H7 (cell line): ENCODE measurements at places on chromosomes 11 and 22. TPM values are rescaled to one million over a fixed set of nuclear protein-coding genes. Genes with fewer than 3 reads are reported as not detected.

GRCh38 chr11:9269492-9270013, 4.4 kb upstream of the DENND5A start:
- DNase-seq = no peak

DNA sequence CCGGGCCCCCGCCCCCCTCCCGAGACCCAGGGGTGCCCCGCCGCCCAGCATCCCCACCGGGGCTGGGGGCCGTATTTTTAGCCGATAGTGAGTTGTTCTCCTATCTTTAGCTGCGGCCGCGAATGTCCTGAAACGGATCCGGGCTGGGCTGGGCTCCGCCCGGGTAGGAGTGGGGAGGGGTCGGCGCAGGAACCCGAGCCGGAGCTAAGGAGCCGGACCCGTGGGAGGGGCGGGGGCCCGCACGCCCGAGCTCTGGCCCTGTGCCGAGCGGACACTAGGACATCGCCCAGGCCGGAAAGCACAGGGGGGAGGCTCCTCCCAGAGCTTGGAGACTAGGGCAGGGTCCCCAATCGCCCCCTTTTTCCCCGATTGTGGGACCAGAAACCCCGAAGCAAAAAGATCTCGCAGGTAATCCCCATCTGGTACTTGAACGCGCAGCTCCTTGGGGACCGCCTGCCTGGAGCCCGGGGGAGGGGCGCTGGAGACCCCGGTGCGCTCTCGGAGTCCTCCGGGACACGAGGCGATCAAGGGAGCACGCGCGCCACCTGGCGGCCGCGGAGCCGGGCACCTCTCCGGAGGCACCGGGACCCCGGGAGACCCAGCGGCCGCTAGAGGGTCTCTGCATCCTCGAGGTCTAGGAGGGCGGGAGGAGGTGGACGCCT, 669 bp downstream of the CDC42EP2 start:
- DNase-seq = peak; percentile 97

DNA sequence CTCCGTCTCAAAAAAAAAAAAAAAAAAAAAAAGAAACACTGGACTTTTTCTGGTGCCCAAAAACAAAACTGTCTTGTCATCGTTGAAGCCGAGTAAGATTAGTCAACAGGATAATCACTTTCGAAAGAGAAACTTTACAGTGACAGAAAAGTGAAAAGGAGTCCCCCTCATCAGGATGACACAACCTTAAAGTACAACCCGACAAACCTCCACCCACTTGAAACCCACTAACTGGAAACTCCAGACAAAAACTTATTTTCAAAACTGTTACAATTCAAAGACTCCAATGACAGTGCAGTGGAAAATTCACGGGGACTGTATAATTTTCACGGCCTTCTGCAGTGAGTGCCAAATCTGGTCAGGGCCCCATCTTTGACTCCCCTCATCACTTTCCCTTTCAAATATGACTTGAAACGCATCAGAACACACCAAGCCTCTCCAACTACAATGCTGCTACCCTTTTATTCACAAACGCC, 1.3 kb downstream of the DENND5A start:
- DNase-seq = peak; percentile 33

Gene CRYBB2
- 0.59 TPM in 1 of 2 replicates, not detected in the other for total RNA-seq

GRCh38 chr22:22449819-22450218, 58.7 kb downstream of the ZNF280B start:
- DNase-seq = no peak

DNA sequence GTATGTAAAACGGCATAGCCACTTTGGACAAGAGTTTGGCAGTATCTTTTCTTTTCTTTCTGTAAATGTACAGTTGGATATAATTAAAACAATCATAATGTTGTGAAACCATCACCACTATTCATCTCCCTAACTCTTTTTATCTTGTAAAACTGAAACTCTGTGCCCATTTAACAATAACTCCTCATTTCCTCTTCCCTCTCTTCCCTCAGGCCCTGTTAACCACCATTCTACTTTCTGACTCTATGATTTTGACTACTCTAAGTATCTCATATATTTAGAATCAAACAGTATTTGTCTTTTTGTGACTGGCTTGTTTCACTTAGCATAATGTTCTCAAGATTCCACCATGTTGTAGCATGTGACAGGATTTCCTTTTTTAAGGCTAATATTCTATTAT, 10.2 kb downstream of the SCUBE2 start:
- no peak for DNase-seq

GRCh38 chr11:128052912-128053641, 534.3 kb downstream of the ETS1 start:
- no peak for DNase-seq

DNA sequence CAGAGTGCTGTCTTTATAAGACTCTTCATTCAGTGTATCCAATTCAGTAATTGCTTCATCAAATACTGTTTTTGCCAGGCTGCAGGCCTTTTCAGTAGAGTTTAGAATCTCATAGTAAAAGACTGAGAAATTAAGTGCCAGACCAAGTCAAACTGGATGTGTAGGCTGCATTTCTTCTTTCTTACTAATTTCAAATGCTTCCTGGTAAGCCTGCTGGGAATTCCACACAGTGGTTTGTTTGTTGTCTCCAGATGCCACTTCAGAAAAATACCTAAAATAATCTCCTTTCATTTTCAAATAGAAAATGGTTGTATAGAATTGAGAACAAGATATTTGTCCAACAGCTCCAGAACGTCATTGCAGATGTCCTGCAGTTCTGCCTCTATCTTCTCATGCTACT, 34.7 kb downstream of the LDHAL6A start:
- no peak for DNase-seq

- DNase-seq = no peak
These were observed 64.9 kb downstream of the LIF start for GRCh38 chr22:30181459-30182349.

- no peak for DNase-seq
These were observed 49.6 kb downstream of the PDE2A start for GRCh38 chr11:72624496-72625201.

Gene EHF
- total RNA-seq = 1.4 TPM in 1 of 2 replicates, not detected in the other

Gene PGM2L1
- 13.4 and 17.9 TPM in 2 replicates for total RNA-seq

Gene ASPHD2
- 6.2 and 7.4 TPM in 2 replicates for total RNA-seq

Gene ABCG4
- 0.31 and 0.37 TPM in 2 replicates for total RNA-seq

Gene NPAT
- total RNA-seq = 14.1 and 18.8 TPM in 2 replicates

GRCh38 chr11:10302744-10303557, 1.9 kb upstream of the ADM start:
- peak; percentile 76 for DNase-seq

- DNase-seq = no peak
These were observed 205.1 kb downstream of the NXPE2 start for GRCh38 chr11:114883472-114883871.

DNA sequence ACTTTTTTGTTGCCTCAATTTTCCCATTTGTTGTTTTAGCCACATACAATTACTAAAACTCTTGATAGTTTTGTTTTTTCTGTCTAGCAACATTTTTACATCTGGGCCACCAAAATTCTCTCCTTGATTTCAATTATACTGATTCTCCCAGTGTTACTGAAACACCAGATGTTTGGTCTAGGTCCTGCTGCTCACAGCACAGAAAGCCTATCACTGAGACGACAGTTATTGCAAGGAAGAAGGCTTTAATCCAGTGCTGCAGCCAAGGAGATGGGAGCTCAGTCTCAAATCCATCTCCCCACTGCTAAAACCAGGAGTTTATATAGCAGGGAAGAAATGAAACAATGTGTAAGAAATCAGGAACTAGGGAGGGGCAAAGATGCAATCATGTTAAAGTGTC, 837.7 kb upstream of the CNTN5 start:
- DNase-seq = no peak

Gene DNAJB13
- total RNA-seq = not detected in 2 replicates

- DNase-seq = peak; percentile 27
These were observed 2.2 kb downstream of the PLA2G3 start for GRCh38 chr22:31138126-31138525.

DNA sequence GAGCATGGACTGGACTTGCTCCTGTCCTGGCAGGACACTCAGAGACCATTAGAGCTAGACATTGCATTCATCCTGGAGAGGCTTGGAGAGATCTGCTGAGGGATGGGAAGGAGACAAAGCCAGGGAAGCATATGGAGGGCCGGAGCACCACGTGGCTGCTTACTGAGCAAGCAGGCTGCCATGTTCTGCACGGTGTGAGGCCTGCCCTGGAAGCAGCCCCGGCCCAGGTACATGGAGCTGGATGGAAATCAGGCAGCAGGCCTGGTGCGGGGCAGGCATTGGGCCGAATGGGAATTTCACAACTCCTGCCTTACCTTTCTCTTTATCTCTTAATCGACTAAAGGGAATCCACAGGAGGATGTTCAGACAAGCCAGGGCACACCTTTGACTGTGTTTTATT, 371.5 kb downstream of the OPCML start:
- no peak for DNase-seq

Gene CELF1
- 119 and 155 TPM in 2 replicates for total RNA-seq

GRCh38 chr11:83162377-83162776, 5.4 kb downstream of the PCF11 start:
- no peak for DNase-seq

GRCh38 chr11:117836077-117836960, 11.8 kb upstream of the FXYD2 start:
- DNase-seq = no peak

Gene RBMXL2
- not detected in 2 replicates for total RNA-seq

DNA sequence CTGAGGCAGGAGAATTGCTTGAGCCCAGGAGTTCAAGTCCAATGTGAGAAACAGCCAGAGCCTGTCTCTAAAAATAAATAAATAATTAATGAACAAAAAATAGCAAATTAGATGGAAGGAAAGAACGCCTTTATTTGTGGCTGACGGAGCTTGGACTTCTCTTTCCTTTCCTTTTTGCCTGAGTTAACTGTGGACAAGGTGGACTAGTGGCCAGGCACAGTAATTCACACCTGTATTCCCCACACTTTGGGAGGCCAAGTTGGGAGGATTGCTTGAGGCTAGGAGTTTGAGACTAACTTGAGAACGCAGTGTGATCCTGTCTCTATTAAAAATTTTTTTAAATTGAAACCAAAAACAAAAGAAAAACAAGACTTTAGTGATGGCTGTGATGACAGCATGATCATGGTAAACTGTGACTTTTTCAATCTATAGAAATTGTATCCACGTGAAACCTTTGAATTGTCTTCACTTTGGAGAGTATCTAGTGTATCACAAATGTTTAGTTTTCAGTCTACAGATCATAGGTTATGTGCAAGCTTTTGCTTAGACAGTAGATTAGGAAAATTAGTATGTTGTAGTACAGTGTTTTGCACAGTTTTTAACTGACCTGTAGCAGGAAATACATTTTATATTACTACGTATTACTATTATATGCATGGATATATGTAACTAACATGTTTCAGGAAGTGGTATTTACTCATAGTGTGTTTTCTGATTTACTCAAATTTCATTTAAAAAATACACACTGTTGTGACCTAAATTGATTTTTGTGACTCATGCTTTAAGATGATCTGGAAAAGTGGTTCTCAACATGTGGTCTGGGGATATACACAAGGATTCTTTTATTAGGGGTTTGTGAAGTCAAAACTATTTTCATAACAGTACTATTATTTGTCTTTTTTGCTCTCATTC, 42.1 kb downstream of the KDM2A start:
- DNase-seq = no peak

Gene SLC5A12
- 2.3 and 3.1 TPM in 2 replicates for total RNA-seq

DNA sequence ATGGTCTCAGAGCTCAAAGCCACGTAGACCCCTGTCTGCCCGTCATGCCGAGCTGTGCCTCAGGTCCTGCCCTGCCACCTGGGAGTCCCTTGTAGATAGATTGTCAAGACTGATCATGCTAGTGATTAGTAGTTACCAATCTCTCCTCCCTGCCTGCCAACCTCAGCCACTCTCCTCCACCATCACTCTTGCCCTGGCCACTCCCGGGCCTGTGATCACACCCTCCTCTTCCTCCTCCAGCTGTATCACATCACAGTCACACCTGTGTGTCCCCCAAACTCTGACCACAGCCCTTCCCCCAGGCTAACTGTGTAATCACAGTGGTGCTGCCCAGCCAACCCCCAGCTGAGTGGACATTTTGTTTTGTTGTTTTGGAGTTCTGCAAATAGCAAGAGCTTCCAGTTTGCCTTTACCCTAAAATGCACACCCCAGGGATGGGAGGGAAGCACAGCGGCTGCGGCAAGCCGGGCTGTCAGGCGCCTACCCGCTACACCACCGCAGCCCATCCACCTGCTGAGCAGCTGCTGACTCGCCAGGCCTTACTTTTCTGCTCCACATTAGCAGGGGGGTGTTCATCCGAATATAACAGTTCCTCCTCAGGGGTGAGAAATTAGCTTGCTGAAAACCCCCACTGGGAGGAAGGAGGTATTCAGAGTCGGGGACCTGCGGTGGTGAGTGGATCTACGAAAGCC, 45.8 kb downstream of the LRFN4 start:
- DNase-seq = peak; percentile 60
